ENCODE measurements at places on chromosomes 12 and 14. TPM values are rescaled to one million over a fixed set of nuclear protein-coding genes. Genes with fewer than 3 reads are reported as not detected.

MAP1LC3B2 gene
- total RNA-seq = 0.76 TPM

EXOC3L4 gene
- not detected for total RNA-seq

HHIPL1 gene
- total RNA-seq = 0.59 TPM

MYF6 gene
- not detected for total RNA-seq

WNT5B gene
- 5.6 TPM for total RNA-seq

PLEKHG7 gene
- not detected for total RNA-seq

DNA sequence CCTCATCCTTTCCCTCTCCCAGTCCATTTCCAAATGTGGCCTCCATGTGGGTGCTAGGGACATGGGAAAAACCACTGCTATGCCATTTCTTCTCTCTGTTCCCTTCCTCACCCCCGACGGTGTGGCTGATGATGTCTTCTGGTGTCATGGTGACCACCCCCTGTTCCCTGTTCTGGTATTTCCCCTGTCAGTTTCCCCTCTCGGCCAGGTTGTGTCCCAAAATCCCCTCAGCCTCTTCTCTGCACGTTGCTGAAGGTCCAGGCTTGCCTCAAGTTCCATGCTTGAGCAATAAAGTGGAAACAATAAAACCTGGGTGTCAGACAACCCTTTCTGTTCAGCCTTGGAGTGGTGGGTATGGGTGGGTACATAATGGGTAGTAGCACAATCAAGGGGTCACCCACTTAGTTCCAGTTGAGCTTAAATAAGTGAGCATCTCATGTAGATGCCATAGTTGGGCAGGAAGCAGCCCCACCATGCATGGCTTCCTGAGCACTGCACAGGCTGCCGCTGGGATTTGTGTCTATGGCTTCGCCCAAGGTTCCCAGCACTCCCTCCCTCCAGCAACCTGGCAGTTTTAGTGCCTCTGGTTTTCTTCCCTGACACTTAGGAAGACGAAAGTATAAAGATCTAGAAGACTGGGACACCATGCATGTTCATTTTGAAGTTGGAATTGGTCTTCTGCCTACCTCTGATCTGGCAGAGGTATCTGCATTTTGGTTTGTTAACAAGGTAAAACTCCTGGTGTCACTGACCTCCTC lies 8.7 kb upstream of the ITFG2 start:
- H3K27ac ChIP-seq = no peak overlapping the region
- no peak overlapping the region for H3K4me3 ChIP-seq
- H3K27me3 ChIP-seq = no peaks in the 10 kb centered on the region
- peaks cover 19% of the 10 kb centered on the region for H3K4me1 ChIP-seq
- peaks cover 46% of the 10 kb centered on the region for H3K36me3 ChIP-seq

DNA sequence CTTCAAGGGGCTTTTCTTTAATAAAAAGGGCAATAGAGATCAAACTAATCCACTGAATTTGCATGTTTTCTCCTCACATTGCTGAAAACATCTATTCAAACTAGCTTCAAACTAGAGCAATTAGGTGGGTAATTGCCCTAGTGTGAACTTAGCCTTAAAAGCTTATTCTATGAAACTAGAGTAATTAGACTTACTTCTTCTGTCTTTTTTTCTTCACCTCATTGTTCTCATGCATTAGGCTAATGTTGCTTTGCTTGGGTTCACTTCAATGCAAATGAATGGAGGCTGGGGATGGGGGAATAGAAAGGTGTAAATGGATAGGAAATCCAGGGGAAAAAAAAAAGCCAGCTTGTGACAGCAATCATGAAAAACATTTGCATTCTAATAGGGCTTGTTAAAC lies 414.8 kb upstream of the LMO3 start:
- no peaks in the 10 kb centered on the region for H3K4me1 ChIP-seq
- DNase-seq = no peak
- no peak overlapping the region for H3K4me3 ChIP-seq

- no peaks in the 10 kb centered on the region for H3K4me1 ChIP-seq
- no peak for DNase-seq
- H3K27ac ChIP-seq = no peak overlapping the region
Measured at GRCh38 chr14:58059126-58059525, 92.9 kb downstream of the ARMH4 start.

- H3K4me1 ChIP-seq = no peaks in the 10 kb centered on the region
- no peak for DNase-seq
- H3K27ac ChIP-seq = no peak overlapping the region
Measured at GRCh38 chr14:27236601-27237000, 638.8 kb upstream of the NOVA1 start.

GRCh38 chr14:74089251-74090020 lies 4.7 kb downstream of the LIN52 start:
- H3K27me3 ChIP-seq = no peaks in the 10 kb centered on the region
- no peak overlapping the region for H3K27ac ChIP-seq
- no peaks in the 10 kb centered on the region for H3K36me3 ChIP-seq
- H3K4me3 ChIP-seq = no peak overlapping the region
- DNase-seq = no peak
- peaks cover 18% of the 10 kb centered on the region for H3K4me1 ChIP-seq

DNA sequence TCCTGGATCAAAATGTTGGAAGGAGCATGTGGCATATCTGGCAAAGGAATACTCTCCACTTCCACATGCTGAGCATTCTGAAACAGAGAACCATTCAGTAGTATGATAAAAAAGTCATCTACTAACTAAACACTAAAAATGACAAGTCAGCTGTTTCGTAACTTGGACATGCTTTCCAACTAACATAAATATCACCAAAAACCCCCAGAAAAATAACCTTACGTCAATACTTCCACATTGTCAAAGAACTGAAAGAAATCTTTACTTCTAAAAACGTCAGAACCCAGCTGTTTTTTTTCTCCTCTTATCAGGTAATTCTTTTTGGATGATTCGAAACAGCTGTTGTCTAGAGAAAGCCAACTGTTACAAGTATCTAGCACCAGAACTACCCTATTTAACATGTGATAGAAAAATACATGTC lies 8.2 kb downstream of the WBP11 start:
- H3K4me1 ChIP-seq = no peaks in the 10 kb centered on the region
- DNase-seq = no peak
- no peak overlapping the region for H3K27ac ChIP-seq
- H3K36me3 ChIP-seq = peaks cover 98% of the 10 kb centered on the region
- H3K4me3 ChIP-seq = no peak overlapping the region
- H3K27me3 ChIP-seq = no peaks in the 10 kb centered on the region

DNA sequence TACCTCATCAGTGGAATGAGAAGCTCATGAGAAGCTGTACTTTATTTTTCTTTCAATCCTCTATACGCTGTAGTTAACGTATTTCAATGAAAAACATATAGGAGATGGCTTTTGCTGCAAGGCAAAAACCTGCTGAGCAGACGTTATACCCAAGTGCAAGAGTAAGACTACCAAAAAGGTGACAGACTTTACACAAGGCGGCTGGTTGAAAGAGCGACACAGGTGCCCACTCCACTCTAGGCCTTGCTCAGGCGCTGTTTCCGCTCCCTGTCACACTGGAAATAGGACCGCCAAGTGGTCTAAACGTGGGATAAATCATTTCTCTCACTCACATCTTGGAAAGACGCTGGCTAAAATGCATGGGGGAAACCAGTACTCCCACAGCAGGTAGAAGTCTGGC lies 54.5 kb downstream of the PPP2R5C start:
- peak overlapping the region; percentile 100 for H3K27ac ChIP-seq
- DNase-seq = no peak
- H3K4me3 ChIP-seq = no peak overlapping the region
- H3K27me3 ChIP-seq = no peaks in the 10 kb centered on the region
- H3K4me1 ChIP-seq = peaks cover 79% of the 10 kb centered on the region

GRCh38 chr14:99122521-99123125 lies 149.4 kb downstream of the BCL11B start:
- no peaks in the 10 kb centered on the region for H3K27me3 ChIP-seq
- no peak overlapping the region for H3K27ac ChIP-seq

DNA sequence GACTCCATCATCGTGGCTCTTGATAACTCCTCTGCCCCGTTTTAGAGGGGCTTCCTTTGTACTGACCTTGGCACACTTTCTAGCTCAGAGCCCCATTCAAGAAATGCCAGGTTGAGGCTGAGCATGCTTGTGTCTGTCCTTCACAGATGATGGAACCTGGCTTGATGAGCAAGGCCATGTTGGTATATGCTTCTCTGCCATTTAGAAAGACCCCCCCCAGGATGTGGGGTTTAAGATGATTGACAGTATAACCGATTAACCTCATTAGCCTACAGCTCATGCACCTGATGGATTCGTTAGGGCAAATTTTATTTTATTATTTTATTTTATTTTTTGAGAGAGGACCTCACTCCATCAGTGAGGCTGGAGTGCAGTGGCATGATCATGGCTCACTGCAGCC lies 21.0 kb downstream of the BATF start:
- H3K27me3 ChIP-seq = no peaks in the 10 kb centered on the region
- H3K27ac ChIP-seq = peak overlapping the region; percentile 49
- H3K4me1 ChIP-seq = peaks cover 22% of the 10 kb centered on the region
- H3K36me3 ChIP-seq = no peaks in the 10 kb centered on the region

- no peak for DNase-seq
- H3K4me1 ChIP-seq = peaks cover 9% of the 10 kb centered on the region
- no peak overlapping the region for H3K4me3 ChIP-seq
- no peak overlapping the region for H3K27ac ChIP-seq
- no peaks in the 10 kb centered on the region for H3K36me3 ChIP-seq
- H3K27me3 ChIP-seq = peaks cover 40% of the 10 kb centered on the region
Measured at GRCh38 chr14:104647467-104648043, 41.9 kb upstream of the INF2 start.

DNA sequence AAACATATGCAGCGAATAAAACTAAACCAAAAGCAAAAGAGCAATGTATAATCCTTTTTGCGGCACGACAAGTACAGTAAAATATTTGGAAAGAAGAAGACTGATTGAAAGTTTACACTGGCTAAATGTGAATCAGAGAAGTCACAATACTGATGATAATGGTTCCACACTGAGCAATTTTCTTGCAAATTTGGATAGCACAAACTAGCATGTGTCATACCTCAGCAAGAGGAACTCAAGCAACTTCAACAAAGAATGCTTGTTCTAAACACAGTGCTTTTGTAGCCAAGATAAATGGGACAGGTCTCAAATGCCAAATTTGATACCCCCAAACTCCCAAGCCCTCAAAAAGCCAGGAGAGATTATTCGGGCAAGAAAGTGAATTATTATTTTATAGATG lies 839.1 kb downstream of the GALC start:
- H3K4me3 ChIP-seq = no peak overlapping the region
- no peaks in the 10 kb centered on the region for H3K27me3 ChIP-seq
- no peaks in the 10 kb centered on the region for H3K4me1 ChIP-seq
- no peak for DNase-seq
- H3K27ac ChIP-seq = no peak overlapping the region

- DNase-seq = no peak
- no peak overlapping the region for H3K27ac ChIP-seq
- H3K4me3 ChIP-seq = no peak overlapping the region
- H3K4me1 ChIP-seq = no peaks in the 10 kb centered on the region
Measured at GRCh38 chr14:46054526-46054925, 597.1 kb downstream of the RPL10L start.

DNA sequence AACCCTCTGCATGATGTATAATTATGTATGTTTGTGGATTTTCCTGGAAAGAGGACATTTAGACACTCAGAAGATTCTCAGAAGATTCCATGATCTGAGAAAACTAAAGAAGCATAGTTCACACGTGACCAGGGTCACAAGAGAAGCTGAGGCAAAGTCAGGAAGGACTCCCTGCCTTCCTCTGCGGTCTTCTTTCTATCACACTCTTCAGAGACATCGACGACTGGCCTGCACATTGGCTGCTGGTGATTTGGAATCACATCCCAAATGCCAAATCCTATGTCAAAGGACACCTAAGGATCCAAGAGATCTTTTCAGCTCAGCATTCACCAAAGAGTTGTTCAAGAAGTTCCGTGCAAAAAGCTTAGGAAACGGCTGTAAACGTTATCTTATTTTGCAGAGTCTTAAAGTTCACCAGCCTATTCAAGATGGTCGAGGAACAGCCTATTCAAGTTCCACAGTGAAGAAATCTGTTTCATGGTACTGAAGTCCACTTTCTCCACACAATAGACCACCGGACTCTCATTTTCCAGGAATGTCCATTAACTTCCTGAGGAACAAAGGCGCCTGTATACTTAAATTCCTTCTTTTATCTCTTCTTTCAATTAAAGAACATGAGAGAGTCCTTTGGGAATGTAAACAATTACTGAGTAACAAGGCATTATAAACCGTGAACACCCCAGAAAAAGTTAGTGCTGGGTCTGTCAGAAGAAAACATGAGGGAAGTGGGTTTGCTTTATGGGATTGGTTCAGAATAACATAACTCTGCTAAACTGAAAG lies 42.1 kb downstream of the IGF1 start:
- H3K4me1 ChIP-seq = no peaks in the 10 kb centered on the region
- no peaks in the 10 kb centered on the region for H3K27me3 ChIP-seq
- no peak overlapping the region for H3K4me3 ChIP-seq
- DNase-seq = no peak
- no peak overlapping the region for H3K27ac ChIP-seq

- no peak overlapping the region for H3K27ac ChIP-seq
- H3K27me3 ChIP-seq = no peaks in the 10 kb centered on the region
- H3K36me3 ChIP-seq = no peaks in the 10 kb centered on the region
- DNase-seq = no peak
Measured at GRCh38 chr14:93936245-93936644, 9.1 kb downstream of the FAM181A start.

GRCh38 chr14:93706360-93706955 lies 81.8 kb downstream of the PRIMA1 start:
- no peaks in the 10 kb centered on the region for H3K4me1 ChIP-seq
- H3K4me3 ChIP-seq = no peak overlapping the region
- no peak for DNase-seq
- H3K36me3 ChIP-seq = no peaks in the 10 kb centered on the region
- no peak overlapping the region for H3K27ac ChIP-seq

DNA sequence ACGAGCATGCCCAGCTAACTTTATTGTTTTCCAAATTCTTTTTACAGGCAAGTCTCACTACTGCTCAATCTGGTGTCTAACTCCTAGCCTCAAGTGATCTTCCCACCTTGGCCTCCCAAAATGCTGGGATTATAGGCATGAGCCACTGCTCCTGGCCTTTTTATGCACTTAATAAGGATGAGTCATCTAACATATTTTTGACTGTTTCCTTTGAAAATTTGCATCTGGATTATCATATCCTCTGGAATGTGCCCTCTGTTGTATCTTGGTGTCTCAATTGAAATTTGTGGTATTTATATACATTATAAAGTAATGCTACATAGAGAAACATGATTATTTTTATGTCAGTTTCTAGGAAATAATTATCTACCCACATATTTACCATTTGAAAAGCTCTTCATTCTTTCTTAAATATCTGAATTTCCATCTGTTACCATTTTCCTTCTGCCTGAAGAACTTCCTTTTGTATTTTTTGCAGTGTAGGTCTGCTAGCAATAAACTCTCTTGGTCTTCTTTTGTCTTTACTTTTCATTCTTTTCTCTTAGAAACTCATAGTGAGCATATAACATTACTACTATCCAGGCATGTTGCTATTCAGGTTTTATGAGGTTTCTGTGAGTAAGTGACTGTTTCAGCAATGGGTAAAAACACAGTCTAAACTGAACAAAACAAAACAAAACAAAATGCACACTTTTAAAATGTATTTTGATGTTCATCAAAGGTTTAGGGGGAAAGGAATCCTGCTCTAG lies 52.8 kb upstream of the CNOT2 start:
- H3K36me3 ChIP-seq = no peaks in the 10 kb centered on the region
- no peak overlapping the region for H3K27ac ChIP-seq
- no peaks in the 10 kb centered on the region for H3K4me1 ChIP-seq
- no peak overlapping the region for H3K4me3 ChIP-seq

- no peaks in the 10 kb centered on the region for H3K27me3 ChIP-seq
- no peaks in the 10 kb centered on the region for H3K4me1 ChIP-seq
- H3K36me3 ChIP-seq = peaks cover 10% of the 10 kb centered on the region
- no peak overlapping the region for H3K4me3 ChIP-seq
Measured at GRCh38 chr14:67389275-67389674, 22.7 kb downstream of the PLEK2 start.
